H1 (cell line): ENCODE measurements at places on chromosomes 2 and 18.

DNA sequence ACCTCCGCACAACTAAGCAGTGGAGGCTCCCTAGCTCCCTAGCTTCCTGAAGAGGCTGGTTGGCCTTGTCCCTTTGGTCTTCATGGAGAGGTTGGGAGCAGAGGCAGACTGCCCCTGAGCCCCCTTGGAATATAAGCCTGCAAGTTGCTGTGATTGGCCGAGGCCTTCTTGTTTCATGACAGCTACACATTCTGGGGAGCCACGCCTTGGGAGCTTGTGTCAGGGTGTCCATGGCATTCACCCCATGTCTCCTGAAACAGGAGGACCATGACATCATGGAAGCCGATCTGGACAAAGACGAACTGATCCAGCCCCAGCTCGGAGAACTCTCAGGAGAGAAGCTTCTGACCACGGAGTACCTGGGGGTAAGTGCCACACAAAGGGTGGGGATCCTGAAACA lies 64.0 kb upstream of the B3GNT7 start:
- DNase-seq = no peak

- no peak for DNase-seq
These were observed 75.8 kb downstream of the LONRF2 start for GRCh38 chr2:100246163-100247145.

DNA sequence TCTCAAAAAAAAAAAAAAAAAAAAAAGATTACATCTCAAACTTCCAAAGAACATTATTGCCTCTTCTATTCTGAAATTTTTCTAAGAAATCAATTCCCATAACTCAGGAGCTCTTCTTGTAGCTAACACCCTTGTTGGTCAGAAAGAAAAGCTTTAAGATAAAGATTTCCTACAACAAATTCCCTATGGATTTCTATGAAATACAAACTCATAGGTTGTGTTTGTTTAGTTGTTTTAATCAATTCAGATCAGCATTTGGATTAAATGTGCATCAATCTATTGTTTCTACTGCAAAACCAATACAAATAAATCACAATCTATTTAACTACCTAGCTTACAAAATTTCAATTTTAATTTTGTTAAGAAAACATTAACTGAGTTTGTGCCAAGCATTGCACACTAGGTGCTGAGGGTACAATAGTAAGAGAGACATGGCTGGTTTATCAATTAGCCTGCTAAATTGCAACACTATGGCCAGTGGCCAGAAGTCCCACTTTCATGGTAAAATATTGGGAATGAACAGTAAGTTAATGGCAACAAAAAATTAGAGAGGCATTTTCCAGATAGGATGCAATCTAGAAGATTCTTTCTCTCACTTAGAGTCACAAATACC lies 80.2 kb upstream of the MYCN start:
- DNase-seq = no peak

DNA sequence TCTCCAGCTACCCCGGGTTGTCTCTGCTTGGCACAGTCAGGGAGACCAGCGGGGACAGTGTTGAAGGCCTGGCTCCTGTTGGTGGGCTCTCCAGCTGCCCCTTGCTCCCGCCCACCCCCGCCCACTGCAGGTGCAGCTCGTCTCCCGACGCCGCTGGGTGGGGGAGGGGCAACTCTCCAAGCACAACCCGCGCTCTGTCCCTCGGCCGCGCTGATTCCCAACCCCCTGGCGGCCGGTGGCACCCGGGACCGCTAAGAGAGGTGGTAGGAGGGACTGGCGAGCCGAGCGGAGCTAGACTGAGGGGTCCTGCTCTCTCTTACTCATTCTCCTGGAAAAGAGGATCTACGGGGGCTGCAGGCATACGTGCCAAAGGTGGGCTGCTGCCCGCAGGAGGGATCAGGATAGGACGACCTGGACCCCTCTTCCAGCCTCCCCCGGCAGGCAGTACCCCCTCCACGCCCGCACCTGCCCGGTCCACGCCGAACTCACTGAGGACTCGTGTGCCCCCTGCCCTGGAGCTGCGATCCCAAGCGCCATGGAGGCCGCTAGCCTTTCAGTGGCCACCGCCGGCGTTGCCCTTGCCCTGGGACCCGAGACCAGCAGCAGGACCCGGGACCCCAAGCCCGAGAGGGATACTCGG lies 44.5 kb downstream of the DDX18 start:
- DNase-seq = no peak

DNA sequence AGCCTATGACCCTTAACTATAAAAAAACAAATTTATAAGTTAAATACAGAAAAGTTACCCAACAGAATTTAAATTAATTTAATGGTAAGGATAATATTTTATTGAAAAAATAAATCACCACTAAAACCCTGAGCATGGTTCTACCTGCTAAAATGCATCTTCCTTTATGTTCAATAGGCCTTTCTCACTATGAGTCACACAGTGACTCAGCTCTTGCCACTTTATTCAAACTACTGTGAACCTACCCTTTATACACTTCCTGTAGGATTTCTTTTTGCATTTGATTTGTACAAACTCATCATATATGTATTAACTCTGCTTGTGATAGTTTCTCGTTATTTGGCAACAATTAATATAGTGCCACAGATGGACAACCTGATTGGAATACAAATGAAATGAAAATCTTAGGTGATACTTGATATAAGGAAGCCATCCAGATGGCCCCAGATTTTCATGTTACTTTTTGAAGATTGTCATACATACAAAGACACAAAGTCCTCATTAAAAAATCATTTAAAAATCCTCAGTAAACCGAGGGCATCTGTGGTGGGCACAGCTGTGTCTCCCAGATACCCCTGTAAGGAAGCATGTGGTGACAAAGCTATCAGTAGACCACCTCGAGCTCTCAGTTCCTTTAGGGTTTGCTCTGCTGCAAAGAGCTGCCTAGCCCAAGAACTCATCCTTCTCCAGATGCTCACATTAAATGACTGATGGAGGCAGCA lies 55.2 kb upstream of the COBLL1 start:
- DNase-seq = no peak

DNA sequence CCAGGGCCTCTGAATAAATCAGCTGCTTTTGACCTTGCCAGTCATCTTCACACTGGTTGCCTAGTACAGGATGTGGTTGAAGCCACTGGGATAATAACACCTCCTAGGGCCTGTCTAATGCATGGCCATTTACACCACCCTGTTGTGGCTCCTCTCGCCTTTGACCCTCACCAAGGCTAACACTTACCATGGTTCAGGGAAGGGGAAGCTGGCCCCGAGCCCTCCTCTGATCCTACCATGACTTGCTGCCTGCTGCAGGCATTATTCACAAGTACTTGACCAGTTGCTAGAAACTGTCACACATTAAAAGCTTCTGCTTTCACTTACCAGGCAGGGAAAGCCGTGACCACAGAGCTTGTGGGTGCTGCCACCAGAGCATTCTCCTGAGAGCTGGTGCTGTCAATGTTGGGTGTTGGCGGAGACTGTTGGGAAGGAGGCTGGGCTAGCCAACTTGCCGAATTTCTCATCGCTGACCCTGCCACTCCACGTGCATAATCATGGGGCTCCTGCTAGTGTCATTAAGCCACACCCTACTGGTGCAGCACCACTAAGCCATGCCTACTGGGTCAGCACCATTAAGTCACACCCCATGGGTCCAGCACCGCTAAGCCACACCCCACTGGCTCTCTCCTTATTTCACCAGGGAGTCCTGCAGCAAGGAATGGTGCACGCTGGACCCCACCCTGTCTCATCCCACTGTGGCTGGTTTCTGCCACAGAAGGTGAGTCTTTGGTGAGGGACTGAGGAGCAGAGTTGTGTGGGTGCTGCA lies 47.0 kb upstream of the TTC39C start:
- DNase-seq = no peak

DNA sequence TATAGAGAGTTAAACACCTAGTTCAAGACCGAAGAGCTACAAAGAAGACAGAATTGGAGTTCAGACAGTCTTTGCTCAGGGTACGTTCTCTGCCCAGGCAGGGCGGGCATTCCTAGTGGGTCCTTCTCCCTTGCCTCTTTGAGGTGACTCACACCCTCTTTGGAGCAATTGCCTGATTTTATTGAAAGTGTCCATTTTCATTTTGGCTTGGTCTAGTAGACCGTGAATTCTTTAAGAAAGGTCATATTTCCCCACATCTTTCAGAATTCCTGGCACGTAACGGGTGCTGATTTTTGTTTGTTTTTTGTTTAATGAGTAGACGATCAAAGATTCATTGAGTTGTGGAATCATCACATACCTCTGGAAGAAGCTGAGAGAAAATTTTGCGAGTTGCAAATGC lies 871.5 kb downstream of the RNF144A start:
- DNase-seq = no peak

GRCh38 chr2:181574321-181574720 lies 82.6 kb downstream of the CERKL start:
- no peak for DNase-seq

DNA sequence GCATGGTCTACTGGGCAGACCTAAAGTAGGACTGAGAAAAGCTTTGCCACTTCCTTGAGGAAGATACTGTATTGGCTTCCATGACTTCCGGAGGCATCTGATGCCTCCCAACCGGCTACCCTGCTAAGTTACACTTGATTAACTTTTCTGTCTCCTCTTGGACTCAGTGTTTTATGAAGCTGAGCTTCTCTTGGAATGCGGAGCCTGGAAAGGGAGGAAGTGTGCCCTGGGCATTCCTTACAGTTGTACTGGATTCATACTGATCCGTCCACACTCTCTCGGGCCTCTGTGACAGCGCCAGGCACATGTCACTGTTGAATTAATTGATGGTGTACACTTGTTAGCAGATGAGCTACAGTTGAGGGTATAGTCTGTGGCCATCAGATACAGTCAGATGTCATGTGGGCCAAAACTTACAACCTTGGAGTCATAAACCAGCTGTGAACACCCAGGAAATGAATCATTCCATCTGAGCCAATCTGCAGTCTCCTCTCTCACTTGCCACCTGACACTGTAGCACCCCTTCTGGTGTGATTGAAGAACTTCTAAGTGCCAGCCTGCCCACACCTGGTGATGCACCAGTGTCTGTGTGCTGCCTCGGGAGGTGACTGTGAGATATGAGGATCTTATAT lies 122.5 kb downstream of the FHOD3 start:
- DNase-seq = no peak

DNA sequence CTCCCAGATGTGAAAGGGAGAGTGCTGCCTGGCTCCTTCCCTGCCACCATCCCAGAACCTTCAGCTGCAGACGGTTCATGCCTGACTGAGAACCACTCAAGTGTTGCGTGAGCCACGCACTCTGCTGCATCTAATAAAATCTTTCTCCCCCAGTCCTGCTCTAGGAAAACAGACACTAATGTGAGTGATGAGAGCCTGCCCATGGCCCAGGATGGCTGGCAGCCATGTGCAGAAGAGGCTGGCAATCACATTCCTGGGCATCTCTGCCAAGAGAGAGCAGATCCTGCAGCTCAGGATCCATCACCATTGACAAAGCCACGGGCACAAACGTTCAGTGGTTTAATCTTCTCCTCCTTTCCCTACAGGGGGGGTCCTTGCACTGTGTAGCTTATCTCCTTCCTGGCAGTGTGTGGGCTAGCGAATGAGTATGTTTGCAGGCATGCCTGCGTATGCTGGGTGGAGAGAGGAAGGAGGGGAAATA lies 477.5 kb downstream of the SLC4A3 start:
- no peak for DNase-seq

GRCh38 chr2:128617661-128618060 lies 299.0 kb upstream of the HS6ST1 start:
- DNase-seq = no peak

GRCh38 chr2:72276356-72276755 lies 128.7 kb upstream of the CYP26B1 start:
- DNase-seq = no peak

DNA sequence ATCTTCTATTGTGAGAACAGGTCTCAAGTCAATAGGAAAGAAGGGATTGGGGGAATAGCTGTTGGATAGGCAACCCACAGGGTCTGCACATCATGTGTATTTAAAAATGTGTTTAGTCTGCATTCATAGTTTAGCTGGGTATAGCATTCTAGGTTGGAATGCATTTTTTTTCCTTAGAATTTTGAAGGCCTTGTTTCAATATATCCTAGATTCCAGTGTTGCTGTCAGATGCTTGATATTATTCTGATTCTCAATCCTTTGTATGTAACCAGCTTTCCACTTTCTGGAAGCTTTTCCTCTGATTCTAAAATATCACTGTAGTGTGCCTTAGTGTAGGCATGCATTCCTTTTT lies 9.0 kb upstream of the ATP8B1 start:
- no peak for DNase-seq

DNA sequence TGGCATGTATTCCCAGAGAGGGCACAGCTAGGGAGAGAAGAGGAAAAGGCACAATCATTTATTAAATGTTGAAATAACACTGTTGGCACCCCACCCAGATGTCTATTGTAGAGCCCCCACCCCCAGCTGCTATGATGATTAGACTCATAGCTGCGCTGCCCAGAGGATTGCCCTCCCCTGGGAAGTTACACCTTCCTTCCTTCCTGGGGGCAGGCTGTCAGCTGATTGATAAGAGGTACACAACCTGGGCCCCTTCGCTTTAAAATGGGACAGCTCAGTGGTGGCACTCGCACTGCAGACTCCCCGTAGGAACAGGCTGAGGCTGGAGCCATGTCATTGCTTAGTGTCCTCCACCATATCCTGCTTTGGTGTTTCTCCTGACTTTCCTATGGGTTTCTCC lies 18.1 kb downstream of the TEX51 start:
- no peak for DNase-seq

- no peak for DNase-seq
These were observed 8.0 kb downstream of the PCARE start for GRCh38 chr2:29066271-29066860.

GRCh38 chr2:171553236-171553635 lies 31.0 kb downstream of the CYBRD1 start:
- DNase-seq = no peak

DNA sequence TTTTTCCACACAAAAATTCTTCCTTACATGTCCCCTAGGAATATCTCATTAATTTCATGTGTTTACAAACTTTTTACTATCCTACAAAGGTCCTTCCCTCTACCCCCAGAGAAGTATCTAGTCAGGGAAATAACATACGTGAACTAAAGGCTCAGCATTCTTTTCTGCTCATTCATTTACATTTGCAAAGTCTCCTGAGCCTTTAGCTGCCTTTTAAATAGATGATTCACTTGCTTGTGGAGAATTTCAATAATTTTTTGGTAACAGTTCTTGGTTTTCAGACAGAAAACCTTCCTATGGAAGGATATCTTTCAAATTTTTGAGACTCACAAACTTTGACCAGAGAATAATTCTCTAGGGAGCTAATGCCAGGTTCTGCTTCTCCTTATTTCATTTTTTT lies 81.5 kb upstream of the RMDN2 start:
- no peak for DNase-seq
